Stimulated activated CD8-positive, alpha-beta memory T cell treated with anti-CD3 and anti-CD28 coated beads, Interleukin-7, amount 100 ng/mL, for 24 hours (primary cell): ENCODE measurements at places on chromosomes 6 and 20.

- DNase-seq = no peak
Observed at GRCh38 chr6:121516331-121516730, 80.9 kb downstream of the GJA1 start.

- DNase-seq = no peak
Observed at GRCh38 chr6:162829013-162829742, 101.4 kb downstream of the PACRG start.

DNA sequence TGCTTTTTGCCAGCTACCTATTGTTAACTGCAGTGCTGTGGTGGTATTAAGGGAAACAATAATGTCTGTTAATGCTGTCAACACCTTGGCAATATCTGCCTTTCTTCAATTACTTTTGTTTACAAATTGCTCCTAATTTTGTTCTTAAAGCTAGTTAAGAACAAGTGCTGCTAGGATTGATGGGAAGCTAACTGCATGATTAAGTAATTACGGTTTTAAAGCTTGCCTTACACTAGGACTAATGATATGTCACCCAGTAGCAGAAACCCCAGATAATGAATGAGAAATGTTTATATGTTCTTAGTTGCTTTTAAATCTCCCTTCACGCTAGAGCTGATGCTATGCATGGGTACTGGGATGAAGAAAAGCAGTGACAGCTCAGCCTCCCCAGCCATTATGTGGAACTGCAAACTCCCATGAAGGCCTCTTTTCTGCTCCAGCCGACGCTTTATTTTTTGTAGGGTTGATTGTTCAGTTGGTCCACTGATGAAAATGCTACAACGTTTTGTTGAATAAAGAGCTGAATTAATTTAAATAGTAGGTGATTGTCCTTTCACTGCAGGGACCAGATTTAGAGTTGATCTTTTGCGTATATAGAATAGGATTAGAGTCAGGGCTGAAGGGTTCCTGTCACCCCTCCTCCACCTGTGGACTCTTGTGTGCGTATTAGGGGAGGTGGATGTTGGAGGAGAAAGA lies 610.5 kb downstream of the TFAP2B start:
- DNase-seq = no peak

DNA sequence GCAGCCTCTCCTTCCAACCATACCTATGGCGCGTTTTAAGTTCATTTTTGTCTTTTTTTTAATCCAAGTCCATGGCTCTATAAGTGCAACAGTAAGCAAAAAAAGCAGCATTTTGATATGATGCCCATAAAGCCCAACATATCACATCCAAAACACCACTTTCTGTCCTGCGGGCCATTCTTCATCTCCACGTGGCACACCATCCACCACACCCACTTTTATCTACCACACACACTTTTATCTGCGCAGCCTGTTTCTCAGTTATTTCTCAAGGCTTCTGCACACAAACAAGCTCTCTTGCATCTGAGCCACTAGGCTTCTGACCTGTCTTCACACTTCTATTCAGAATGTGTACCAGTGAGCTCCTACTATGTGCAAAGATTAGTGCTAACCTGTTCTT lies 5.3 kb downstream of the GCLC start:
- no peak for DNase-seq

GRCh38 chr6:90502866-90503407 lies 83.9 kb downstream of the MAP3K7 start:
- DNase-seq = no peak
